Kidney (tissue), 22 donors: ENCODE measurements at places on chromosomes 3 and 15.
A peak's percentile ranks its signal among the peaks of the same experiment; 100 is the strongest.

GRCh38 chr3:181076558-181076957, 87.0 kb upstream of the DNAJC19 start:
- no peaks in the 10 kb centered on the region for H3K27me3 ChIP-seq
- DNase-seq: no peak
- H3K27ac ChIP-seq: no peak overlapping the region
- H3K4me3 ChIP-seq: no peak overlapping the region
- H3K4me1 ChIP-seq: no peaks in the 10 kb centered on the region

DNA sequence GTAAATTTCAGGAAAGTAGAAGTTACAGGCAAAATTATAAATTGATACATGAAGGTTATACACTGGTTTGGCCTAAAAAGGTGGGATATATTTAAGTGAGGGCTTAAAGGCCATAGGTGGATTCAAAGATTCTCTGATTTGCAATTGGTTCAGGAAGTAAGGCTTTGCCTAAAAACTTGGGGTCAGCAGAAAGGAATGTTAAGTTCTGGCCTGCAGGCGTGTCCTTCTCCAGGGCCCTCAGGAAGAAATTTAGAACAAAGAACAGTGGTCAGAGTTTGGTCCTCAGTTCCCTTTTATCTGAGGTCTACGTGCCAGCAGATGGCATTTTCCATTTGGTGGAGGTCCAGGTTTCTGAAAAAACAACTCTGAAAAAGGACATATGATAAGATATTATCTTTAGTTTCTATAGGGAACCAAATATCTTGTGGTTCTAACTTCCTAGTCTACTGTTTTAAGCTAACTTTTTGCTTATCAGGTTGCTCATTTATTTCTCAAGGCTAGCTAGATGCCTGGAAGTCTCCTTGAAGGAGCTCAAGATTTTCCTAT, 40.5 kb downstream of the SCN11A start:
- no peak overlapping the region for H3K4me3 ChIP-seq
- H3K27me3 ChIP-seq: no peaks in the 10 kb centered on the region
- H3K4me1 ChIP-seq: no peaks in the 10 kb centered on the region
- H3K27ac ChIP-seq: no peak overlapping the region
- DNase-seq: no peak

DNA sequence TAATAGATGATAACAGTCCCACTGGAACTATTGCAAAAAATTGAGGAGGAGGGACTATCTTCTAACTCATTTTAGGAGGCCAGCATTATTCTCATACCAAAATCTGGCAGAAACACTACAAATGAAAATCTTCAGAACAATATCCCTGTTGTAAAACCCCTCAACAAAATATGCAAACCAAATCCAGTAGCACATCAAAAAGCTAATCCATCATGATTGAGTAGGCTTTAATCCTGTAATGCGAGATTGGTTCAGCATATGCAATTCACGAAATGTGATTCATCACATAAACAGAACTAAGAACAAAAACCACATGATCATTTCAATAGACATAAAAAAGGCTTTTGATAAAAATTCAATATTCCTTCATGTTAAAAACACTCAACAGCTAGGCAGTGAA, 23.9 kb upstream of the PLSCR2 start:
- H3K36me3 ChIP-seq: no peaks in the 10 kb centered on the region
- H3K4me3 ChIP-seq: no peak overlapping the region
- H3K27ac ChIP-seq: no peak overlapping the region
- H3K27me3 ChIP-seq: no peaks in the 10 kb centered on the region
- H3K4me1 ChIP-seq: no peaks in the 10 kb centered on the region
- no peak for DNase-seq

DNA sequence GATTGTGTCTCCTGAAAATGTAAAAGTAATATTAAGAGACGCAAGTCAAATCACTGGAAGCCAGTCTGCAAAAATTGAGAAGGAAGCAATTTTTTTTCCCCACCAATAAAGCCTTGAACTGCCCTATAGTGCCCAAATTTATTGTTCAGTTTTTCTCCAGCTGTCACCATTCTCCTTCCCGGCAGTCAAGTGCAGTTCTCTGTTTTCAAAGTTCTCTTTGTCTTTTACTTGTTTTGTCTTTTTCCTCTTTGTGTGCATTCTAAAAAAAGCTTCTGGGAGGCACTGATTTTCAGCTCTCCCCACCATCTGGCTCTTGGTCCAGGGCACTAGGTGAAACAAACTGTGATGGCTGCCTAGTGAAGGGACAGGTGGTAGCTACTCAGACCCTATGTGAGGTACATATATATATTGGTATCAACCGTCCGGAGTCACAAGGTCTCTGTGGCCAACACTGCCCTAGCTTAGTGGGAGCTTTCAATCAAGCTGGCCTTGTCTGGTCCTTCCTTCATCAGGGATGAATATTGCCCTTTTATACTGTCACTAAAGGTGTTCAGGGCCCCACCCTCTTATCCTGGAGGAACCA, 6.1 kb upstream of the CLRN1 start:
- H3K4me3 ChIP-seq: no peak overlapping the region
- H3K4me1 ChIP-seq: no peaks in the 10 kb centered on the region
- no peaks in the 10 kb centered on the region for H3K27me3 ChIP-seq
- H3K27ac ChIP-seq: no peak overlapping the region
- no peaks in the 10 kb centered on the region for H3K36me3 ChIP-seq
- no peak for DNase-seq

GRCh38 chr3:18585004-18585968, 160.1 kb upstream of the SATB1 start:
- no peak overlapping the region for H3K4me3 ChIP-seq
- H3K27ac ChIP-seq: no peak overlapping the region
- H3K27me3 ChIP-seq: no peaks in the 10 kb centered on the region
- no peak for DNase-seq
- H3K4me1 ChIP-seq: no peaks in the 10 kb centered on the region
- no peaks in the 10 kb centered on the region for H3K36me3 ChIP-seq

- H3K27ac ChIP-seq: no peak overlapping the region
- DNase-seq: no peak
- H3K4me3 ChIP-seq: no peak overlapping the region
- no peaks in the 10 kb centered on the region for H3K36me3 ChIP-seq
- H3K27me3 ChIP-seq: no peaks in the 10 kb centered on the region
- H3K4me1 ChIP-seq: no peaks in the 10 kb centered on the region
Observed at GRCh38 chr3:108918866-108919265, 34.8 kb downstream of the GUCA1C start.

- no peak overlapping the region for H3K4me3 ChIP-seq
- H3K36me3 ChIP-seq: no peaks in the 10 kb centered on the region
- no peaks in the 10 kb centered on the region for H3K27me3 ChIP-seq
Observed at GRCh38 chr15:68374168-68374745, 57.7 kb downstream of the ITGA11 start.

GRCh38 chr3:23330568-23330967, 127.4 kb downstream of the UBE2E2 start:
- no peak overlapping the region for H3K27ac ChIP-seq
- no peaks in the 10 kb centered on the region for H3K36me3 ChIP-seq
- no peaks in the 10 kb centered on the region for H3K4me1 ChIP-seq
- H3K27me3 ChIP-seq: no peaks in the 10 kb centered on the region

DNA sequence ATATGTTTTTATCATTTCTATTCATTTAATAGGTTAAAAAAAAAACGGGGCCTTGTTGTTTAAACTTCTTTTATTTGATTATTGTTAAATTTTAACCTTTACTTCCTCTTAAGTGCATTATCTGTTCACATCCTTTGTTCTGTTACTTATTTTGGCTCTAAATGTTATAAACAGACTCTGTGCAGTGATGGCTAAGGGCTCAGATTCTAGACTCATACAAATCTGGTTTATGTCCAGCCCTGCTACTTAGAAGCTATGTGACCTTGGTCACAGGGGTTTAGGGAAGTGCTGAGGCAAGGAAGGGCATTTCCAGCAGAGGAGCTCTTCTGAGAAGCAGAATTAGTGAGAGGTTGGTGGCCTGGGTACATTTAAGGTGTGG, 55.3 kb upstream of the VILL start:
- no peaks in the 10 kb centered on the region for H3K27me3 ChIP-seq
- H3K4me1 ChIP-seq: peaks cover 28% of the 10 kb centered on the region
- no peaks in the 10 kb centered on the region for H3K36me3 ChIP-seq
- H3K27ac ChIP-seq: peak overlapping the region; percentile 38
- DNase-seq: peak; percentile 54
- no peak overlapping the region for H3K4me3 ChIP-seq

GRCh38 chr15:90086868-90087268, 15.4 kb downstream of the IDH2 start:
- H3K4me3 ChIP-seq: no peak overlapping the region
- H3K27me3 ChIP-seq: no peaks in the 10 kb centered on the region
- H3K36me3 ChIP-seq: peaks cover 44% of the 10 kb centered on the region
- no peak overlapping the region for H3K27ac ChIP-seq
- DNase-seq: no peak

- H3K4me3 ChIP-seq: no peak overlapping the region
- H3K36me3 ChIP-seq: no peaks in the 10 kb centered on the region
- no peak overlapping the region for H3K27ac ChIP-seq
- no peaks in the 10 kb centered on the region for H3K4me1 ChIP-seq
- H3K27me3 ChIP-seq: no peaks in the 10 kb centered on the region
Observed at GRCh38 chr3:171829841-171830517, 13.2 kb upstream of the TMEM212 start.
